ENCODE measurements at places on chromosomes 2 and 18.

DNA sequence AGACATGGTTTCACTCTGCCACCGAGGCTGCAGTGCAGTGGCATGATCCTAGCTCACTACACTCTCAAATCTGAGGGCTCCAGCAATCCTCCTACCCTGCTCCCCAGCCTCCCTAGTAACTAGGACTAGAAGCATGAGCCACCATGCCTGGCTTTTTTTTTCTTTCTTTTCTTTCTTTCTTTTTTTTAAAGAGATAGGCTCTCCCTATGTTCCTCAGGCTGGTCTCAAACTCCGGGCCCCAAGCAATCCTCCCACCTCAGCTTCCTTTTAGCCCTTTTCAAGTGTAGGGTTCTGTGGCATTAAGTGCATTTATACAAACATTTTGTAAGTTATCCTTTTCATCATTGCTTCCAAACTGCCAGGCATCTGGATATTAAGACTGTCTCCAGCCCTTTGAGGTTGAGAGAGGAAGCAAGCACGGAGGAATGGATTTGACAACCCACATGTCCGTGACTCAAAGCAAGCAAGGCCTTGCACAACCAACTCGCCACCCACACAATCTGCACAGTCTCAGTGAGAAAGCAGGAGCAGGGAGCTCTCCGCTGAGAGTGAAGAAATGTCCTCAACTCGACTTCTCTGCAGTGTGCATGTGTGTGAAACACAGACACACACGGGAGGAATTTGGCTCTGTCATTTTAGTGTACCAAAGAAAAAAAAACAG, 65.6 kb downstream of the ATP8B1 start:
- no peak for DNase-seq

DNA sequence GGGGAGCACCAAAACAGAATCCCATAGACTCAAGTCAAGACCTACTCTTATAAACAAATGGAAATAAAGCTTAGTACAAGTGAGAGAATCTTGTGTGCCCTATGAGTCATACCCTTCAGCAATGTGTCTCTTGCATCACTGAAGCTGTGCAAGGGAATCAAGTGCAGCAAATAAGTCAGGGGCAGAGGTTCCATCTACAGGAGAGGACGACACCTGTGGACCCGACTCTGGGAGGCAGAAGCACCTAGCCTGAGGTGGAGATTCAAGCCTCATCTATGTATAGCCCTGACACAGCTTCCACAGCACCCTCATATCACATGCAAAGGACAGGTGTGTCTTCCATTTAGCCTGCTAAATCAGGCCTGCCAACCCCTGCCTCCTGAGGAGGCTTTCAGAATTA, 298.2 kb downstream of the CNTNAP5 start:
- no peak for DNase-seq

DNA sequence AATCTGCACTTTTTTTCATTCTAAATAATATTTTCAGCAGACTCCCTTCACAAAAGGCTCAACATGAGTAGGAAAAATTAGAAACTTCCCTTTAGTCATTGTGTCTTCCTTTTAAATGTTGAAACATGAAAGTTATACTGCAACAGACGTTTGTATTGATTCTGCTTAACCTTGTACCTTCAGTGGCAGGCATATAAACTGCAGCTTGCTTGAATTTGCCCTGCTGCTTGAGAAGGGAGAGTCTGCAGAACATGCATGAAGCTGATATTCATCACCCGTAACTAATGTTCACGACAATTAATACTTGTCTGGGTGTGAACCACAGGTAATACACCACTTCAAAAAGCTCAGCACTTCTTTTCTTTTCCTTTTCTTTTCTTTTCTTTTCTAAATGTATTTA, 294.7 kb upstream of the LRP1B start:
- DNase-seq, result no peak

DNA sequence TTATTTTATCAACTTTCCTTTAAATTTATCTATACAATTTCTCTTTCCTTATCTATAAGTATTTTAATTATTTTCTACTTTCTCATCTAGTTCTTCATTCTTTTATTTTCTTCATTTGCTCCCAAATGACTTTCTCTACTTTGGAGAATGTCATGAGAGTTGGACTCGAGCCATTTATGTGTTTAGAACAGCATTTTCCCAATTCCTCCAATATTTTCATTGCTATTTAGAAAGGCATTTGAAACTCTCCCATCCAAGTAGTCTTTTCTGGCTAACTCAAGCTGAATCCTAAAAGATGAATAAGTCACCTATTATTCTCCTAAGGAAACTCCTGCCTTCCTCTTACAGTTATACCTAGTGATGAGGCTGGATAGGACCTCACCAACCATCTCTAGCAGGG, 15.8 kb upstream of the FEZ2 start:
- DNase-seq, result no peak

- DNase-seq, result no peak
Observed at GRCh38 chr2:136766073-136766404, 694 bp downstream of the THSD7B start.

DNA sequence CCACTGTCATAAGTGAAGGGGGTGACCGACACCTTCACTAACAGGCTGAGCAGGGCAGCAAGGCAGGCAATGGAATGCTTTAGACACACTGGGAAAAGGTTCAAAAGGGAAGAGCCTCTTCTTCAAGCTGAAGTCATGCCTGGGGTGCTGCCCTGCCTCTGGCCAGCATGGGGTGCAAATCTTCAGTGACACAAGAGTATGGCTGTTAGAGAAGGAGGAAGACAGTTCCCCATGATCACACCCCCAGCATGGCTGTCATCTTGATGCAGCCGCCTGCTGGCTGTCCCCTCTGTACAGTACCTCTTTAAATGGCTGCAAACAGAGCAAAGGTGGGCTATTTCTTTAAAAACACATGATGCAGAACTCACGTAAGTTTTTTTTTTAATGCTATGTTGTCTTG, 71.9 kb downstream of the INPP4A start:
- no peak for DNase-seq

- DNase-seq, result no peak
Observed at GRCh38 chr2:10972683-10973433, 61.1 kb downstream of the KCNF1 start.

- no peak for DNase-seq
Observed at GRCh38 chr2:41990688-41991087, 57.1 kb upstream of the PKDCC start.

DNA sequence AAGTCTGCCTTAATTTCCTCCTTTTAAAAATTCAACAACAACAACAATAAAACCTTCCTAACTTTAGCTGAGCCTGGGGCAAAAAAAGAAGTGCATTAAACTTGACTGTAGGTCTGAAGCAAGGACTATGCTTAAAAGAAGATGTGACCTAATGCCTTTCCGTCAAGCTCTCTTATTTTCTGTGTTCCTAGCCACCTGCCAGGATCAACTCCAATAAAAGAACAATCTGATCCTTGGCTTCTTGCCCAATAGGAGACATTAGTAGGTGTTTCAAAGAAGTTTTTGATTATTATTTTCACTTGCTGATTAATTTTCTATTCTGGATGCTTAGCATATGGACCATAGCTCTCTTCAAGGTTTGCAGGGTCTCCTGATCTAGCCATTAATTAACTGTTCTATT, 237.5 kb downstream of the STK39 start:
- no peak for DNase-seq

GRCh38 chr2:217753460-217754200, 249.2 kb downstream of the TNS1 start:
- DNase-seq, result no peak

- DNase-seq, result no peak
Observed at GRCh38 chr2:24489465-24490180, 1.4 kb upstream of the NCOA1 start.

All from CD4-positive, alpha-beta T cell treated with Interleukin-17A for 4 hours (primary cell).